ENCODE measurements at places on chromosomes 2 and 18. TPM values are rescaled to one million over a fixed set of nuclear protein-coding genes. Genes with fewer than 3 reads are reported as not detected.

The FBXO41 gene
- total RNA-seq, result 13.9 TPM

DNA sequence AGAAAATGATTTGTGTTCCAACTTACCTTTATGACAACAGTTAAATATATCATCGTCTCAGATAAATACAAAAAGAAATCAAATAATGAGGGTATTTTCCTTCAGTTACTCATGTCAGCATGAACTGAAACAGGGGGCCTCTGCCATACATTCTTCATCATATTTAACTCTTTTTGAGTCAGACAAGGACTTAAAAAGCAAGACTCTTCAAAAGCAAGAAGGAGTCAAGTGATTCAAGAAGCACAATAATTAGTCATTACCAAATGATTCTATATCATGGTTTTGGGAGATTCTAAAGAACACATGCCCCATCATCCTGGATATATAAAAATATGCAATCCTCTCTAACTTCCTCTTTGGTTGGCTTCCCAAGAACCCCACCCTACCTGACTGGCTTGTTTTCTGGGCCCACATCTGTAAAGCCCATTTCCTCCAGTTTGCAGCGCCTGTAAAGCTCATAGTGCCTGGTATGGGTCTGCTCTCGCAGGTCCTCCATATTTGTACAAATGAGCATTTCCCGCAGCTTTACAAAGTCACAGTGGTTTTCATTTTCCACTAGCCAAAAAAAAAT is 49.7 kb downstream of the SEPTIN10 start:
- no peak for DNase-seq

GRCh38 chr2:215522237-215522636 is 86.4 kb upstream of the FN1 start:
- no peak for DNase-seq

DNA sequence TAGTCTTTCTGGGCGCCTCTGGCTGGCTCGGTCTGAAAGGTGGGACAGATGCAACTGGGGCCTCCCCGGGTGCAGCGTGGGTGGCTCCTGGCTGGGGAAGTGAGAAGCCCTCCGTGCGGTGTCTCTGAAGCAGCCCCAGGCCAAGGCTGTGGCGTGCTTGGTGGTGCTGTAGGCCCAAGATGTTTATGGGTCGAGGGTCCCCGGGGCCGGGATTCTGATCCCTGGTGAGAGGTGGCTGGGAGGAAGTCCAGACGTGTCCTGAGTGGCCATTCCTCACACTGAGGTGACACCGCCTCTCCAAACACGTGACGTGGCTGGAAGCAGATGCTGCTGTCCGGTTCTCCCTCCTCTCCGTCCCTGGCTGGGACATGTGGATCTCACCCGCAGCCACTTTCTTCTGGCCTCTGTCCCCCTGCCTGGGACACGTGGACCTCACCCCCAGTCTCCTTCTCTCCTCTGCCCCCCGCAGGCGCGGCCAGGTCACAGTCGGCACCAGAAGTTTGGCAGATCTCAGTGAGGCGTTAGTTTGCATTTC is 12.6 kb downstream of the RTP5 start:
- peak; percentile 49 for DNase-seq

- no peak for DNase-seq
These were observed 10.2 kb downstream of the ARID5A start for GRCh38 chr2:96546797-96547196.

DNA sequence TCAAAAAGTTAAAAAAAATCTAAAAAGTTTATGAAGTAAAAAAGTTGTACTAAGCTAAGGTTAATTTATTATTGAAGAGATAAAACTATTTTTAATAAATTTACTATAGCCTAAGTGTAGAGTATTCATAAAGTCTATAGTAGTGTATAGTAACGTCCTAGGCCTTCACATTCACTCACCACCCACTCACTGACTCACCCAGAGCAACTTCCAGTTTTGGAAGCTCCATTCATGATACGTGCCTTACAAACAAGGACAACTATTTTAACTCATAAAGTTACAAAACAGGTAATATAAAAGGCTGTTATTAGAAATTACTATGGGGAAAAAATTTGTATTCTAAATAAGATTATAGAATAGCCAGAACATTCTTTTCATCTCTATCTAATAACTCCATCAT is 158.9 kb upstream of the FN1 start:
- DNase-seq, result no peak

DNA sequence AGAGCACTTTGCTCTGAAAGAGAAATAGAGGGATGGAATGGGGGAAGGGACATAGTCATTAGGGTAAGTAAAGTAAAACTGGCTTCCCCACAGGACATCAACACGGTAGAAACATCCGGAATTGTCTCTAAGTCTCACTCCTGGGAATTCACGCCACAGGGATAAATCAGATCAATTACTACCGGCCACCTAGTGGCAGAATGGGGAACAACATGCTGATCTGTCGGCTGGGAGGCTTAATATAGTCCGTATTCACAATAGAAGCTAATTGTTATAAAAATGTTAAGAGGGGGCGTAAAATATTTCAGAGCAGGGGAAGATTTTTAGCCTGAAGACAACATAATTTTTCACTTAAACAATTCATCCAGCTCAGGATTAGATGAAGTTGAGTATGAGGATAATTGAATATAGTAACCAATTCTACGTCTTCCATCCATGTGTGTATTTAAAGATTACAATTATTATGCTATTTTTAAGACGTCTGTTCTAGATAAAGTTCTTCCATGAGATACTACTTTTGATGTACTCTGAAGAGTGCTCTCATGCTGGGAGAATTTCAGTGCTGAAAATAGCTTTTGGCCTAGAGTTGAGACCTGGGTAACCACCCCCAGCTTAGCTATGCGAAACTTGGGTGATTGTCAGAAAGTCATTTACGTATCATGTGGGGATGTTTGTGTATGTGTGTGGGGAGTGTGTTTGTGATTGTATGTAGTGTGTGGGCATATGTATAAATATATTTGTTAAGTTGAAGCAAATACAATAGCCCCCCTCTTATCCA is 65.7 kb downstream of the LRRTM1 start:
- no peak for DNase-seq

DNA sequence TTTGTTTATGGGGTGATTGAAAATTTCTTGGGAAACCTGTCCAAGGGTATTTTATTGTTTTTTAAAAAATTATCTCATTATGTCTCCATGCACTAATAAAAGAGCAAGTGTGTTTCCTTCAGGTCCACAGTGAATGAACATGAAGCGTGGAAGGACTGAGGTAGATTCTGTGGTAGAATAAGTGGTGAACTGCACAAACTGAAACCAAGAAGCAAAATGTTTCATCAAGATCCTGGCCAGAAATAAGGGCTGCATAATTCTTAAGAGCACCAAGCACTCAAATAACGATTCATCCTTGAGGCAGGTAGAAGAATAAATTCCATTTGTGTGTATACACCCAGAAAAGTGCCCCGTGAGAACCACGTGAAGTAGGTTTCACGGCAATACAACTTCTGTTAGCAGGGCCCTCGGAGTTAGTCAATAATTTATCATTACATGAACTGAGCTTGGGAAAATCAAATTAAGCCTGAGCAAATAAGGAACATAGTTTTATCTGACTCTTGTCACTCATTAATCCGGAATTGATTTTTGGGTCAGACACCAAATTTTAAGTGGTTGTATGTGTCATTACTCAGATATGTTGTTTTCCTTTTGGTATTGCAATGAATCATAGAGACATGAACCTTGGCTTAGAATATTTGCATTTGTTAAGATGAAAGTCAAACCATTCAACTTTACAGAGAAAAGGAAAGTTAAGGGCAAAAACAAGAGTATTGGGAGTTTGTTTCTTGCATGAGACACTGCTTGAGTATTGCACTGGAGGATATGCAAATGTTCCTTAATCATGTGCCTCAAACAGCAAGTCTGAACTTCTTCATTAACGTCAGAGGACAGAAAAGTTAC is 472.6 kb upstream of the NETO1 start:
- DNase-seq, result no peak

DNA sequence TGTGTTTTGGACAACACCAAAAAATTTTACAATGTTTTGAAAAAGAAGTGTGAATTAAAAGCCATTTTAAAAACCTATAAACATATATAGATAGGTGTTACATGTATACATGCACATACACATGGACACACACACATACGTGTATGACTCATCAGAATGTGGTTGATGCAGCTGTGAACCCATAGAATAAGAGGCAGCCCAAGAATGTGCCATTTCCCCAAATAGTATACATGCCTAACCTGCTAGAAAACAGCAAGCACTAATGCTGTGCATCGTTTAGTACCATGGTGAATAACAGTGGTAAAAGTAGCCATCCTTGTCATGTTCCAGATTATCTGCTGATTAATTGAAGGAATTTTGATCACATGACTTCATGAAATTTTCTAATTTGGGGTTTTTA is 149.0 kb downstream of the DSEL start:
- DNase-seq, result no peak

- DNase-seq, result no peak
These were observed 15.3 kb upstream of the PLB1 start for GRCh38 chr2:28480403-28481049.

The PLB1 gene
- 2.3 TPM for total RNA-seq

DNA sequence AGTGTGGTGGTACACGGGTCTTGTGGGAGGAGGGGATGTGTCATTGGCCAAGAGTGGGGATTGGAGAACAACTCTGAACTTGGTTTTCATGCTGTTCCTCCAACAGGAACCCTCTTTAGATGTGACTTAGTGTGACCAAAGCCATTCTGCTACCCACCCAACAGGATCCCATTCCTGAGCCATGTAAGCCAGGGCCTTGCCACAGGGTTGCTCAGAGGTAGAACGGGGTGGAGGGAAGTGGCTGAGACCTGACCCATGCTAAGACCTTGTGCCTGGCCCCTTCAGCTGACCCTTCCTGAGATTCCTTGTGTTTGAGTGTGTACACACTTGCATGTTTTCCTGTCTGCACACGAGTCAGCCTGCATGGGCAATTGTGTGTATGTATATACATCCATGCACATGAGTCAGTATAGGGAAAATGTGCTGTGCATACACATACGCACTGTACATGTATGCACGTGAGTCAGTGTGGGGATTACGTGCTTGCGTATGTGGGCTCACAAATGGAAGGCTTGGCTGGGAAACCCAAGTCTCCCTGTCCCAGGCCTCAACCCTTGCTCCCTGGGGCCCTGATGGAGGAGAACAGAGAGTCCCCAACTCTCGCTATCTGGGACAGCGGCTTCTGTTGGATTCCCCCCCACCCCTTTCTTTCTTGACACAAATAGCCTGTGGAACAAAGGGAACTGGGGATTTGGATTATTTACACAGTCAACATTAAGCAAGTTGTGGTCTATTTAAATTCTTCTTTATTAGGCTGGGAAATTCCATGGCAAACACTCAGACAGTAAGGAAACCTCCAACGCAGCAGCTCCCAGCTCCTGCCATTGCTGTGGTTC is 339.8 kb downstream of the DYSF start:
- no peak for DNase-seq

- DNase-seq, result no peak
These were observed 387.5 kb downstream of the CDH2 start for GRCh38 chr18:27789406-27789805.

GRCh38 chr2:225130093-225130492 is 87.8 kb upstream of the DOCK10 start:
- no peak for DNase-seq

- no peak for DNase-seq
These were observed 45.5 kb downstream of the CERS6 start for GRCh38 chr2:168501466-168502065.

DNA sequence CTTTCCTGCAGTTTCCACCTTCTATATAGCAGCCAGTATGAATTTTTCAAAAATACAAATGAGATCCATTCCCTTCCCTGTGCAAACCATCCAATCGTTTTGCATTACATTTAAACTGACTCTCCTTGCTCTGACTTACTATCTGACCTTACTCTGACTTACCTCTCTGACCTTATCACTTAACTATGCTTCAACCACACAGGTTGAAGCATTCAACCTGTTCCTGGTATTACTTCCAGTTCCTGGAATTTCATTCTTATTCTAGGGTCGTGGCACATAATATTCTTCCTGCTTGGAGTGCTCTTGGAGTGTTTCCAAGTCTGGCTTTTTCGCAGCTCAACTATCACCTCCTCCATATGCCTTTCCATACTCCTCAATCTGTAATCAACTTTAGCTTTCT is 850.6 kb upstream of the CHAC2 start:
- DNase-seq, result no peak

The SMIM21 gene
- total RNA-seq, result not detected

DNA sequence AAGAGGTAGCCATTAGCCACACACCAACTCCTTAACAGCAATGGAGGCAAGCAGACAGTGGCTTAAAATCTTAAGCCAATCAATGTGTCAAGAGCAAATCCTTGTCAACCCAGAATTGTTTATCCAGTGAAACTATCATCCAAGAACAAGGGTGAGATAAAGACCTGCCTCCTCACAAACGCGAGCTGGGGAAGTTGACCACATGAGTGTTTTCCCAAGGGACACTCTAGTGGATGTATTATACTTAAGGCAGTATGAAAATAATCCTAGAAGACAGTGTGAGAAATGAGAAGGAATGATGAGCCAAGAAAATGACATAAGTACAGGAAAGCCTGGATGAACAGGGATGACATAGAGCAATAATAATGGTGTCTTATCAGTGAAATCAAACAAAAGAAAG is 209.6 kb downstream of the TWIST2 start:
- DNase-seq, result no peak

DNA sequence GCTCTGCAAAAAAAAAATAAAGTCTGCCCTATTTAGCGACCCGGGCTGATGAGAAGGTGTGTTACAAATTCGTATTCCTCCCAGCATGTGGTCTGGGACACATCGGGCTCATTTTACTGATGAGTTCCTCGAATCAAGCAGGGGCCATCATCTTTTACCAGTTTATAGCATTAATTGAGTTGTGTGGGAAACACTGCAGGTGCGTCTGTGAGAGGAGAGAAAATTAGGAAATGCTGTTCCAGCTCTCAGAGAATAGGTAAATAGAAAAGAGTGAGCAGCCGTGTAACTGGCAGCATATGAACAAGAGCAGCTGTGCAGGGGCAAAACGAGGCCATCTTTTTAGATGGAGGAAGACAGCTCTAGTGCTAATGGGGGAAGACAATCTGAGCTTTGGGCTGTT is 216.7 kb downstream of the SETBP1 start:
- no peak for DNase-seq

GRCh38 chr2:144078802-144079724 is 440.9 kb downstream of the ZEB2 start:
- DNase-seq, result no peak

- DNase-seq, result no peak
These were observed 31.6 kb upstream of the SNORC start for GRCh38 chr2:232838406-232838874.
